ENCODE measurements at places on chromosomes 6 and 20. TPM values are rescaled to one million over a fixed set of nuclear protein-coding genes. Genes with fewer than 3 reads are reported as not detected.

- no peak for DNase-seq
Measured at GRCh38 chr6:32906539-32906938, 34.3 kb downstream of the HLA-DMB start.

DNA sequence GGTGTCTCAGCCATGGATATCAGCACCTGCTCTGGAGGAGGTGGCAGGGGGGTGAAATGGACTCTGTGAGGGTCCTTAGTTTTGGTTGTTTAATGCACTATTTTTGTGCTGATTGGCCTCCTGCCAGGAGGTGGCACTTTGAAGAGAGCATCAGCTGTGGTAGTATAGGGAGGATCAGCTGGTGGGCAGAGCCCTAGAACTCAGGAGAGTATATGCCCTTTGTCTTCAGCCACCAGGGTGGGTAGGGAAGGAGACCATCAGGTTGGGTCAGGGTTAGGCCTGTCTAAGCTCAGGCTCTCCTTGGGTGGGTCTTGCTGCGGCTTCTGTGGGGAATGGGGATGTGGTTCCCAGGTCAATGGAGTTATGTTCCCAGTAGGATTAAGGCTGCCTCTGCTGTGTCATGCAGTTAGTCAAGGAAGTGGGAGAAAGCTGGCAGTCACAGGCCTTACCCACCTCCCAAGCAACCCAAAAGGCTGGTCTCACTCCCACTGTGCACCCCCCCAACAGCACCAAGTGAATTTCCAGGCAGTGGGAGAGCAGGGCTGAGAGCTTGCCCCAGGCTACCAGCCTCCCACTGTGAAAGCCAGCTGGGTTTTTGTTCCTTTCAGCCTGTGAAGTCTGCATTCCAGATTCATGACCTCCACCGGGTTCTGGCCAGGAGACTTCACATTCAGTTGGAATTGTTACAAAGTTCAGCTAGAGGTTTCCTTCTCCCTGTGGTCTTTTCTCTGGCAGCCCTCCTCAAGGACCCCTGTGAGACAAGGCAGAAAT is 5.7 kb upstream of the OSTM1 start:
- DNase-seq = no peak

- DNase-seq = no peak
Measured at GRCh38 chr6:87344731-87345130, at the start of gene C6orf163. TSS of gene C6orf163 (plus strand) at chr6:87344813. CDS start at chr6:87345100, 287 bp downstream.

DNA sequence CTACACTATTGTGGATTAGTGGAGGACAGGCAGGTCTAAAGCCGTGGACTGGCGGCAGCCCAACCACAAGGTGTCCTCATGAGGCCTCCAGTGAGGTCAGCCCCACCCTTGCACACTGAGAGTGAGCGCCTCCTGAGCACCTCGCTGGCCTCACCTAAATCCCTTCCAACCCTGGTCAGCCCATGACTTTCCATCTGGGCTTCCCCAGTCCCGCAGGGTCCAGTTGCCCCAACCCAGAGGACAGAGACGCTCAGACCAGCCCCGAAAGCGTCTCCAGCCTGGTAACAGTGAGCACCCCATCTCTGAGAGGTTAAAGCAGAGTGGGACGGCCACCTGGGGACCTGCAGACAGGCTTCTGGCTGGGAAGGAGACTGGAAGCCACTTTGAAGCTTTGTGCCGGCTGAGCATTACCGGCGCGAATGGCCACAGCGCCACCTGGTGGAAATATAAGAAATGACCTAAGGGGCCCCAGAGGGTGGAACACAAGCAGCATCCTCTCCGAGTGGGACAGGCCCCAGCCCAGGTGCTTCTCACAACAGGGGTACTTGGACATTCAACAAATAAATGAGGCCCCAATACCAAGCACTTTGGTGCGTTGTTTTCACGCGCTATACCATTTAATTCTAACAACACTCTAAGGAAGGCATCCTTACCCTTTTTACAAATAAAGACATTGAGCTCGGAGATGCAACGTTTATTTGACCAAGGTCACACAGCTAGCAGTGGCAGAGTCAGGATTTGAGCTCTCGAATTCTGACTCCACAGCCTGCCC is 65.7 kb upstream of the TOP1 start:
- DNase-seq = peak; percentile 44

Gene SLC32A1
- polyA plus RNA-seq = 1.4 TPM

GRCh38 chr6:168550326-168550725 is 109.3 kb downstream of the SMOC2 start:
- DNase-seq = no peak

- DNase-seq = no peak
Measured at GRCh38 chr6:128899341-128900050, 16.6 kb downstream of the LAMA2 start.

DNA sequence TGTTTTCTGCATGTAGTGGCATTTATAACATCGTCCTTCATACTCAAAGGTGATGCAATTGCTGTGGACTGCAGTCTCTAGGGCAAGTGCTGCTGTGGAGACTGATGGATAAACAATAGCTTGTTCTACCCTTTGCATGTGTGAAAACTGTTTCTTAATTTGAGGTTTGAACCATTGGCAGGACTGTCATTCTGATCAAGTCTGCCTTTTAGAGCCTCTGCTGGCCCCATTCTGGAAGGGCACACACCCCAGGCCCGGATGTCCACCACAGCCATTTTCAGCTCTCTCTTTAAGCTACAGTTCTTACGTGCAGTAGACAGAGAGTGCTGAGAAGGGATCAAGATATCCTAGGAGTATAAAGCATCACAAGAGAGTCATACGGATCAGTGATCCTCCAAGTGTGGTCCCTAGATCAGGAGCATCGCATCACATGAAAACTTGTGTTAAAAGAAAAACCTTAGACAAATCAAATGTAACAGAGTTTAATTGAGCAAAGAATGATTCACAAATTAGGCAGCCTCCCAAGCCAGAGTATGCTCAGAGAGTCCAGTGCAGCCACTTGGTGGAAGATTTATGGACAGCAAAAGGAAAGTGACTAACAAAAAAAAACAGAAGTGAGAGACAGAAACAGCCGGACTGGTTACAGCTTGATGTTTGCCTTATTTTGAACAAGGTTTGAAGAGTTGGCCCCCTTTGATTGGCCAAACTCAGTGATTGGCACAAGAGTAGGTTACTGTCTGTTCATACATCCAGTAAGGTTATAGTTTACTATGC is 52.0 kb downstream of the FRK start:
- DNase-seq = no peak

DNA sequence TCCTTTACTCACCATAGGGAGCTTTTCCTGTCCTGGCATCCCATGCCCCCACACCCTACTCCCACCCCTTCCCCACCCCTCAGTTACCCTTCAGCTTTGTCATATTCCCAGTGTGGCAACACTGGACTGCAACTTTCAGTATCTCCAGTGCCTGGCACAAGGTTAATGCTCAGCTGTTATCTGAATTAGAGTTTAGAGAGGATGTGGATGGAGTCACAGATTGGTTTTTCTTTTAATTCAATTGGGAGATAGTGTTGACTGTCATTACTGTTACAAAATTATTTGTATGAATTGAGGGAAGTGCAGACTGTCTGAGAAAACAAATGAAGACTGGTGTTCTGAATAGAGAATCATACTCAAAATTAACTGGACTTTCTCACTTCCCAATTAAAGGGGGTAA is 89.9 kb downstream of the TULP4 start:
- DNase-seq = no peak
